Dermis blood vessel endothelial cell (primary cell): ENCODE measurements at places on chromosomes 4 and X. TPM values are rescaled to one million over a fixed set of nuclear protein-coding genes. Genes with fewer than 3 reads are reported as not detected.
A peak's percentile ranks its signal among the peaks of the same experiment; 100 is the strongest.

GRCh38 chrX:140526171-140526570 lies 21.3 kb upstream of the SOX3 start:
- DNase-seq: no peak

DNA sequence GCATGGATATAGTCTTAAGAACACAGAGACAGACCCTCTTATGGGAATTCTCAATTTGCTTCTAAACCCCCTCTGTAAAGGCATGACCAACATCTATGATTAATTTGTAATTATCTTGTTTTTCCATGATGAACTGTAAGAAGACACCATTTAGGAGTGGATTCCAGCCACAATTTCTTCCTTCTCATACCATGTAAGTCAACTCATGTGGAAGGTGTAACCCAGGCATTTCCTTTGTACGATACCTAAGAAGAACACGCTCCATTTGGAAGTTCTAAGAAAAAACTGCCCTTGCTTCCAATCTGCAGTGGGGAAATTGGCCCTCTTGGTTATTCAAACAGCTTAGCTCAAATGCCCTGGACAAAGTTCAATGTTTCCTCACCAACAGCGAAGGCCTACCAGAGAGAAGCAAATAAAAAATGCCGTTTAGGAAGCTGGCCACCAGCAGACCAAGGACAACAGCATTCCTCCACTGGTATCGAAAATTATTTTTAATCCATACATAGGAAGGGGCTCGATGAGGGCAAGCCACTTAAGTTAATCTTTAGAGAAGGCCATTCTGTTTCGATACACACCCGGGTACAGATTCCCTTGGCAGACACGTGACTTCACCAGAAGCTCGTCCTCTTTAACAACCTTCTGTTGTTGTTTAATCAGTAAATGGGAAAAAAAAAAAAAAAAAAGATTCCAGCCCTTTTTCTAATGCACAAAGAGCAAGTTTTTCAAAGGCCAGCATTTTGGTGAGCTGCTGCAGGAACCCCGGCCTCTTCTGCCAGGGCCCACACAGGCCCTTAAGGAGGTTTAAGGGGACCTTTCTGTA lies 2.6 kb downstream of the DHRSX start:
- DNase-seq: peak; percentile 35

- no peak for DNase-seq
Observed at GRCh38 chrX:81348388-81348787, 146.5 kb downstream of the SH3BGRL start.

DNA sequence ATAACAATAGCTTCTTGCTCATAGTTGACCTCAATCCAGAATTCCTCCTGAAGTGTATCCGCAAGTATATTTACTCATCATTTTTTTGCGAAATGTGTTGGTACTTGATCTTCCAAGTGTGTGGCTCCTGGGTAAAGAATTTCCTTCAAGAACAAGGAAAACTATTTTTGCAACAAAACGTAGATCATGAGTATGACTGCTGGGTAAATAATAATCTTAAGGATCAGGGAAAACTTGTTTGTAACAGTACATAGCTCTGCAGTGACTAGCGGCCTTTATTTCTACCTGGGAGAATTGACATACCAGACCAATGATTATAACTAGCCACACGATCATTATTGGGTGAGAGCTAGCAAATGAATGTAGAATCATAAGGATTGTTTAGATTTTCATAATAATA lies 1311.7 kb downstream of the ARAP2 start:
- no peak for DNase-seq

DNA sequence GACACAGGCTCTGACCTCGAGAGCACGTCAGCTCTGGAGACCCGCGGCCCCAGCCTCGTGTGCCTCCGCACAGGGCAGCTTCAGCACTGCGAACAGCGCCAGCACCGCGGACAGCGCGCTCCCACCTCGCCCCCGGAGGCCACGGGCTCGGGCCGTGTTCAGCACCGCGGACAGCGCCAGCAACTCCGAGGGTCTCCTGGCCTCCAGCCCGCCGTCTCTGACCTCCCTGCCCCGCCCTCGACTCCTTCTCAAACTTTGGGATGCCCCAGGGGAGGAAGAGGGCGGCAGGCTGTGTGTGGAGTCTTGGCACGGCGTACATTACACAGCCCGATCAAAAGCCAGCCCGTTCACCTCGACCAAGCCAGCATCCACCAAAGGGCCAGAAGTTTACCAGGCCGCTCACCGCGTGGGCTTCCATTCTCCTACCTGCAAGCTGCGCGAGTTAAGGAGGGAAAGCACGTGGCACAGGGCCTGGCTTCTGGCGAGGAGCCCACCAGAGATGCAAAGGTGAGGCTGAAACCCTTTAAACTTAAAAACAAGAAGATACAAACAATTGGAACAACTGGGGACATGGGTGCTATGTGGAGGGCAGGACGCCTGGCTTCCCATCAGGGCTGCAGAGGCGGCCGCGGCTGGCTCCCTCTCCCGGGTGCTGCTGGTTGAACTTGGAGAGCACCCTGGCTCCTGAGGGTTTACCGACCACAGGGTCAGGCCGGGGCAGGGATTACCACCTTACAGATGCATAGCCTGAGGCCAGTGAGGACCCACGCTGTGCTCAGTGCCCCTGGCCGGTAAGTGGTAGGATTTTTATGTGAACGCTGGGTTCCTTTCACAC lies 4.5 kb upstream of the NKX1-1 start:
- DNase-seq: peak; percentile 62

The GPC3 gene
- total RNA-seq: not detected in 2 replicates

The PCYT1B gene
- total RNA-seq: under 0.01 and 0.19 TPM in 2 replicates

- DNase-seq: no peak
Observed at GRCh38 chr4:7415927-7416686, 18.6 kb downstream of the PSAPL1 start.

GRCh38 chrX:47214435-47215077 lies 3.9 kb upstream of the CDK16 start:
- no peak for DNase-seq

DNA sequence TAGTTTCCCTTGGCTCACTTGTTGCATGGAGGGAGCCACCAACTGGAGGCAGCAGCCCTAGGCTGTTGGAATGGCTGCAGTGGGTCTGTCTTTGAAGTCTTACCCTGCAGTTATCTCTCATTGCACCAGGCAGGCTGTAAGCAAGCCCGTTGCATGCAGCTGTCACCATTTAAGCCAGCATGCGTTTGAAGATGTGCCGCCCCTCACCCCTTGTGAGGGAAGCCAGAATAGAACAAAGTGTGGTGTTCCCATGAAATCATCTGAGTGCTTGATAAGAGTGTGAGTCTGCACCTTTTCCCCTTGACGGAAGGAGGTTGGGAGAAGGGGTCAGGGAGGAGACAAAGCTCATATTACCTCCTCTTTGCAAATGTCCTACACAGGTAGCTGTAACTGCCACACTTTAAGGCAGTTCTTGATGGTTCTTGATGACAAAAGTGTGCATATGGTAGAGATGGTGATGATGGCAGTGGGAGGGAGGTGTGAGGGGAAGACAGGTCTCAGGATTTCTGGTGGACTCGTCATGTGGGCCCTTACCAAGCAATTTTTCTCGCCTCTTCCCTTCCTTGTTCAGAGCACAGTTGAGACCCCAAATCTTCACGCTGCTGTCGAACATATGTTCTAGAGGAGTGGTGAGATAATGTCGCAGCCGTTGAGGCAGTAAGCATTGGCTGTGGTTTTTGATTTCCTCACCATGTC lies 191.4 kb upstream of the LEF1 start:
- DNase-seq: no peak

DNA sequence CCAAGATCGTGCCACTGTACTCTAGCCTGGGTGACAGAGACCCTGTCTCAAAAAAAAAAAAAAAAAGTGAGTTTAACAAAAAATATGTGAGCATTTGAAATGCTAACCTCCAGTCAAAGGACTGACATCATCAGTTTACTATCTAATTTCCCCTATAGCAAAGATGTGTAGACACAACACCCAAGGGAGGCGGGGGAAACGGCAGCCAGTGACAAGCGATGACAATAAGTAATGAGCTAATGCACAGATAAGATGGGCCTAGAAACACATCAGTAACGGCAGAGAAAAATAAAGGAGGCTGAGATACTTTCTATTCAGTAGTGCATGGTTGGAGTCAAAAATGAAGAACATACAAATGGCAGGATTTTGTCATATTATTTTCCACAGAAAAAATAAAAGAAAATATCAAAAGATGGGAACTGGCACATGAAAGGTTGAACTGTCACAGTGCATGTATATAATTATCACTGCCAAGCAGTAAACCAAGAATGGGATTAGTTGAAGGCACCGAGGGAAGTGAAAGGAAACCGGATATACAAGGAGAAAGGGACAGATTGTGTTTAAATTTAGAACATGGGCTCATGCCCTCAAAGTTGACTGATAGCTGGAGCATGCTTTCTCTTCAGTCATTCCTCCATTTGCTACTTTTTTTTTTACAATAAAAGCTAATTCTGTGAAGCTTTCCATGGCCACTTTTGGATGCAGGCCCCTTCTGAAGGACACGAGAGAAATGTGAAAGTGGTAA lies 41.8 kb downstream of the IGFBP7 start:
- no peak for DNase-seq

GRCh38 chr4:146795711-146796110 lies 150.0 kb downstream of the TTC29 start:
- no peak for DNase-seq

The NSG1 gene
- not detected in 2 replicates for total RNA-seq

DNA sequence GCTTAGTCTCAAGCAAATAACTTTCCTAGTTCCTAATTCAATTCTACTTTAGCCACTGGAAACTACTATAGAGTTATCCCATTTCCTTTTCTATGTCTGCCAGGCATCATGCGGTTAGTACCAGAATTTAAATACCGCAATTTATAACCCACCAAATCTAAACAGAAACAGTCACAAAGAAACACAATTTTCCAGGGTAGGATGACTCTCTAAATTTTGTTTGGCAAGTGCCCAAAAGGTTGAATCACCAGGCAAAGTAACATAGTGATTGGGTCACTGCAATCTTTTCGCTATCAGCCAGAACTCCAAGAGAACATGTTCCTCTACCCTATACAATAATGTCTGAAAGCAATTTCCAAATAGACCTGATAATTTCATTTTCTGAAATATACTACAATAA lies 240.2 kb upstream of the GRIA3 start:
- no peak for DNase-seq
